Endothelial cell (in vitro differentiated cells): ENCODE measurements at places on chromosomes 12 and 14. TPM values are rescaled to one million over a fixed set of nuclear protein-coding genes. Genes with fewer than 3 reads are reported as not detected.

Gene RASSF3
- total RNA-seq = 43.5 TPM

Gene OAS2
- 0.41 TPM for total RNA-seq

Gene TRPV4
- total RNA-seq = 7.0 TPM

- H3K4me3 ChIP-seq = no peak overlapping the region
- H3K27me3 ChIP-seq = no peaks in the 10 kb centered on the region
- peaks cover 3% of the 10 kb centered on the region for H3K4me1 ChIP-seq
- H3K36me3 ChIP-seq = no peaks in the 10 kb centered on the region
These were observed 115.9 kb downstream of the BCL11B start for GRCh38 chr14:99156090-99156425.

GRCh38 chr14:88324930-88325329 is 1.9 kb upstream of the KCNK10 start:
- no peak for DNase-seq
- peaks cover 8% of the 10 kb centered on the region for H3K4me1 ChIP-seq
- H3K36me3 ChIP-seq = peaks cover 8% of the 10 kb centered on the region
- H3K27ac ChIP-seq = no peak overlapping the region

DNA sequence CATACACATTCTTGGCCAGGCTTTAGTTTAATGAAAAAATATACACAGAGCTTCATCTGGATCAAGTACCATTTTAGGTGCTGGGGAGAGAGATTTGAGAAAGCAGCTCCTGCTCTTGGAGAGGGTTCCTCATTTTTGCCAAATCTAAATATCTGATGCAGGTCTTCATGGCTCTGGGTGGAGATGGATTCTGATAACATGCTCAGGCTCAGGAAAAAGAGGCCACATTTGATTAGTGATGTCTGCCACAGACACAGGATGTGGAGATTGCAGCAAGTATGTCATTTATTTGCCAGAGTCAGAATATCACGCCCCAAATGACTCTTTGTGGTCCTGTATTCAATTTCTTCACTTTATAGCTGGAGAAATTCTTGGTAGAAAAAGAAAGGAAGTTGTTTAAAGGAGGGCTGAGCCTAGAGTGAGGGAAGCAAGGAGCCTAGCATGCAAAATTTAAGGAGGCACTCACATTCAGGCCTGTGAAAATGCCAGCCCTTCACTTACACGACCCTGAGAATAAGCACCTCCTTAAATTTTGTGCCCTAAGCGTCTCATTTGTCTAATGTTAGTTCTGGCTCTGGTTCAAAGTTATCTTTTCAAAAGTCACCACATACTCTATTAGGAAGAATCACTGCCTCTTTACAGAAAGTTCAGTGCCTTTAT is 492.9 kb upstream of the TBX3 start:
- H3K4me3 ChIP-seq = no peak overlapping the region
- H3K27ac ChIP-seq = no peak overlapping the region
- no peaks in the 10 kb centered on the region for H3K27me3 ChIP-seq

GRCh38 chr12:132872975-132873421 is 14.4 kb downstream of the CHFR start:
- H3K36me3 ChIP-seq = peaks cover 42% of the 10 kb centered on the region
- DNase-seq = no peak
- H3K4me3 ChIP-seq = no peak overlapping the region
- no peak overlapping the region for H3K27ac ChIP-seq

DNA sequence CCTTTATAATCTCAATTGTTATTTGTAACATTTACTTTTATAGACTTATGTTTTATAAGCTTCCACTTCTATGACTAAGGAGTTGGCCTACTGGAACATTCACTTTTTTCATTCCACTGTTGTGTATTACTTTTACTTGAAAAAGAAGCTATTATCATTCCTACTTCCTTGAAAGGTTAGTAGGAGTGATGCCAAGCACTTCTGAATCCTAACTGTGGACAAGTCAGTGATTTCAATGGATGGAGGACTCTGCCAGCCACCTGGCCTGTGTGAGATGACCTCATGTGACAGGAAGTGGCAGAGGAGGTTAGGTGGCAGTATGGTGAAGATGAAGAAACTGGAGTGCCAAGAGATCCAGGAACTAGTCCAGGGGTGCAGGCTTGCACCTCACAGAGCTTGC is 46.0 kb downstream of the TECPR2 start:
- peaks cover 23% of the 10 kb centered on the region for H3K36me3 ChIP-seq
- H3K27ac ChIP-seq = no peak overlapping the region
- peaks cover 2% of the 10 kb centered on the region for H3K4me1 ChIP-seq
- H3K27me3 ChIP-seq = no peaks in the 10 kb centered on the region
